Left hindlimb (tissue), 1 donor: ENCODE measurements at places on chromosomes 11 and 22.

GRCh38 chr22:41094041-41094593, 1.7 kb downstream of the EP300 start:
- peak; percentile 37 for DNase-seq

GRCh38 chr11:63802637-63803414, 10.4 kb upstream of the SPINDOC start:
- DNase-seq = no peak

GRCh38 chr11:79942646-79943045, 501.8 kb upstream of the TENM4 start:
- no peak for DNase-seq

- no peak for DNase-seq
Observed at GRCh38 chr11:62931499-62932278, 10.5 kb upstream of the CHRM1 start.
